Stimulated activated CD8-positive, alpha-beta memory T cell treated with anti-CD3 and anti-CD28 coated beads, Interleukin-4, amount 100 ng/mL, for 1 hour (primary cell): ENCODE measurements at places on chromosomes 1 and 21.

DNA sequence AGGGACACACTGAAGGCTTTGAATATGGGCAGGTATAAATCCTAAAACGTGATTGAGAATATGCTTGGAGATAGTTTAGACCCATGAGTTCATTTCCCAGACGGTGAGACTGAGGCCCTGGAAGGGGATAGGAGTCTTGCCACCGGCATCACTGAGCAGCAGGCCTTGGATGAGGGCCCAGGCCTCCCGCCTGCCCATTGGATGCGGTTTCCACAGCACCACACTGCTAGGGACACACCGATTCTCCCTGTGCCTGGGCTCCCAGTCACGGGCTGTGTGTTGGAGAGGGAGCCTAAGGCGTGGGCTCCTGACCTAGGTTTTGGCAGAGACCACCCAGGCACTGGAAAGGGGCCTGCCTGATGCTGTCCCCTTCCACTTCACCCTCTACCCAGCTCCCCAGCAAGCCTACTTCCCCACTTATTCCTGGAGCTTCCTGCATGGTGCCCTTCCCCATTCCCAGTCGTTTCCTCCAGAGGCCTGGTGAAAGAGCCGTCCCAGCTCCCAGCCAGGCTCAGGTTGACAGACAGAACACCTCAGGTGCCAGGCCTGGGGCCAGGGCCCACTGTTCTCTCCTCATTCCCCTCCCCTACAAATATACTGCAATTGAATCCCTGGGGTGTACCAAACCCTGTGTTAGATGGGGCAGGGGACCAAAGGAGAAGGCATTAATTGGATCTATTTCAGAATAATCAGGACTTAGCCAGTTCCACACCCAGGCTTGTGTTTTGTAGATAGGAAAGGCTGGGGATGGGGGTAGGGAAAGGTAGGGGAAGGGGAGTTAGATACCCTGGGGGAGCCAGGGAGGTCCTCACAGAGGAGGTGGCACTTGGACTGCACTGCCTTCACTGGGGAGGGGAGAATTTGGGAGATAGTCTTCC, 3.4 kb downstream of the FOXO6 start:
- no peak for DNase-seq

DNA sequence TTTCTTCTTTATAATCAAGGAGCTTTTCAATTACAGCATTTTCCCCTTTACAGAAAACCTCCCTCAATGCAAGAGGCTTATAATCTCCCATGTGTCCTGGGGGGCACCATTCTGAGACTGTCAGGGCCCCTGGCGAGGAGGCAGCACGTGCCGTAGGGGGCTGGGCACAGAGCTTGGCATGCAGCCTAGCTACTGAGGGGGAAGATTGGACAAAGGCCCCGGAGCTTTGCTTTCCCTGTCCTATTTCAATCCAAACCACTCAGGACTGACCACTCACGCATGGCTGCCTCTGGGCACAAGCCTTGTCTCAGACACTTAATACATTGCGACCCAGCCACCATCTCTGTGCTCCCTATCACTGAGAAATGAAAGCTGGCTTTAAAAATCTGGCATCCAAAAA, 2.8 kb upstream of the RAP1GAP start:
- no peak for DNase-seq

DNA sequence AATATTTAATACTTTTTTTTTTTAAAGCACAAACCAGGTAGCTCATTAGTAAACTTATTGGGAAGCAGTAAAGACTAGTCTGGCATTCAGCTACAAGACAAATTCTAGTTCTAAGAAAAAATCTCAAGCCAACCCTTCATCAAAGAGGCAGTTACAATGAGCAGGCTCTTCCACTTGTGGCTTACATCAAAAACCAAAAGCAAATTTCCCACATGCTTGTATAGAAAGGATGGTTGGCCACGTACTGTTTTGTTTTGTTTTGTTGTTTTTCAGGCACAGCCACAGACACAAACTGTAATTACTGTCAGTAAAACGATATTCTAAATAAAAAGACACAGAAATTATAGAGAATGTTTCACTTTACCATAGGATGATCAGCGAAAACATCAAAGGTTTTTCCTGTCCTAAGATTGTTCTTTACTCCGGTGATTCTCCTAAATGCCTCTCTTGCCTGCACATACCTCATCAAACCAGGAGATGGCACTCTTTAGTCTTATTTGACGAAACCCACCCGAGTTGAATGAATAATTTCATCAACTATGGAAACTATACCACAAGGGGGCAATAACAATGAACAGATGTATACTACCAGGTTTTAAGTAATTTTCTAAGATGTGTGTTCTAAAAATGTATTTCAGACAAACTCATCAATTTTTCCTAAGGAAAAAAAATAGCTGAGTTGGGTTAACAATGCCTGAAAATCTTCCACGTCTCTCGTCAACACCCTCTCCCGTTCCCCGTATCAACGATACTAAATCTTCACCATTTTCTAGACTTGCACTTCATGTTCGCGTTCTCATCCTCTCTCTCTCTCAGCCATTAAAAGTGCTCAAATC, 26.9 kb downstream of the RPL5 start:
- DNase-seq: no peak

DNA sequence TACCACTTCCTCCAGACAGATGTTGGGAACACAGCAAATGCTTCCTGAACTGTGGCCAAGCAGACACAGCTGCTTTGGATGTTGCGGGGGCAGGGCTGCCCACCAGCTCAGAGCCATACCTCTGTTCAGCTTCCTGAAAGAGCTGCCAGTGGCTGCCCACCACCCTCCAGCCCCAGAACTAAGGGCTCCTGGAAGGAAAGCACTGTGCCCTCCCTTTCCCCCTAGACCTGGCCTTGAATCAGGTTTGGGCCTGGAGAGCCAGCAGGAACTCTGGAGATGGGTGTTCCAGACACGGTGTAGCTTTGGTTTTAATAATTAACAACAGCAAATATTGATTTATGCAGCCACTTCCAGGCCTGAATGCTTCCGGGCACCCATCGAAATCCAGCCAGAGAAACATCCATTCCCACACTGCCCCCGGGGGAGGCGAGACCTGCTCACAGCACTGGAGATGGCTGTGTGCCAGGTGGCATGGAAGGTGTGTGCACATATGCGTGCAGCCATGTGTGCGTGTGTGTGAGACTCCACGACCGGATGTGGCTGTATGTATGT, 45.7 kb downstream of the RAP1GAP start:
- DNase-seq: no peak

DNA sequence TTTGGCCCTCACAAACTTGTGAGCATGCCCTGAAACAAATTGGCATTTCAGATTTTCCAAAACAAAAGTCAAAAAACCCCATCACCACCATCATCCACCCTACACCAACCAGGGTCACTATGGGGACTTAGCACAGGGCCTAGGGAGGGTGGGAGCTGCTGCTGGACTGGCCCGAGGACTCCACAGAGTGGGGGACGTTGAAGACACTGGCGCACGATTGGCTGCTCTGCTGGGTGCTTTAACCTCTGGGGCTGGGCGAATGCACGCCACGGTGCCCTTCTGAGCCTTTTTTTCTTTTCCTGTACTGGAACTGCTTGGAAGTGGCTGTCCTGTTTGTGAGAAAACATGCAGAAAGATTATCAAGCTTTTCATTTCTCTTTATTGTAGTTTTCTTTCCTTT, 92.8 kb downstream of the CD247 start:
- DNase-seq: no peak

GRCh38 chr1:243549791-243550190, 293.9 kb downstream of the SDCCAG8 start:
- no peak for DNase-seq

DNA sequence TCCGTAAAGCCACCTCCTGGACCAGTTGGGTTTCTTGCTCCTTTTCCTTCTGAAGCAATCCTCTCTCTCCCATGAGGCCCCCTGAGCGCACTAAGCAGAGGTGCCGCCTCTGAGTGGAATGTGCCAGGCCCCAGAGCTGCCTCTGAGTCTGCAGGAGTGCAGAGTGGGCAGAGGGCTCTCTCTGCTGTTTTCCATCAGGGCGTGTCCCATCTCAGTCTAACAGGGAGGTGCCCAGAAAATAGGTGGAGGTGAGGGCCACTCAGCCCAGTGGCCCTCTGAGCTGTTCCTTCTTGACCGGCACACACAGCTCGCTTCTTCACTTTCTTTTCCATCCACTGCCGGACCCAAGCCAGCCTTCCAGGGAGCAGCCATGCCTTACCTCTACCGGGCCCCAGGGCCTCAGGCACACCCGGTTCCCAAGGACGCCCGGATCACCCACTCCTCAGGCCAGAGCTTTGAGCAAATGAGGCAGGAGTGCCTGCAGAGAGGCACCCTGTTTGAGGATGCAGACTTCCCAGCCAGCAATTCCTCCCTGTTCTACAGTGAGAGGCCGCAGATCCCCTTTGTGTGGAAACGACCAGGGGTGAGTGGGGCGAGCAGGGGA, at the start of gene CAPN9:
TSS of gene CAPN9 (plus strand) at position 262 of the 604 bp plus-strand sequence. CDS start at position 371, 109 bp downstream.
- no peak for DNase-seq

GRCh38 chr1:89262643-89263042, 10.0 kb downstream of the GBP5 start:
- DNase-seq: no peak

- DNase-seq: no peak
Observed at GRCh38 chr1:240820816-240821215, 208.9 kb upstream of the GREM2 start.

DNA sequence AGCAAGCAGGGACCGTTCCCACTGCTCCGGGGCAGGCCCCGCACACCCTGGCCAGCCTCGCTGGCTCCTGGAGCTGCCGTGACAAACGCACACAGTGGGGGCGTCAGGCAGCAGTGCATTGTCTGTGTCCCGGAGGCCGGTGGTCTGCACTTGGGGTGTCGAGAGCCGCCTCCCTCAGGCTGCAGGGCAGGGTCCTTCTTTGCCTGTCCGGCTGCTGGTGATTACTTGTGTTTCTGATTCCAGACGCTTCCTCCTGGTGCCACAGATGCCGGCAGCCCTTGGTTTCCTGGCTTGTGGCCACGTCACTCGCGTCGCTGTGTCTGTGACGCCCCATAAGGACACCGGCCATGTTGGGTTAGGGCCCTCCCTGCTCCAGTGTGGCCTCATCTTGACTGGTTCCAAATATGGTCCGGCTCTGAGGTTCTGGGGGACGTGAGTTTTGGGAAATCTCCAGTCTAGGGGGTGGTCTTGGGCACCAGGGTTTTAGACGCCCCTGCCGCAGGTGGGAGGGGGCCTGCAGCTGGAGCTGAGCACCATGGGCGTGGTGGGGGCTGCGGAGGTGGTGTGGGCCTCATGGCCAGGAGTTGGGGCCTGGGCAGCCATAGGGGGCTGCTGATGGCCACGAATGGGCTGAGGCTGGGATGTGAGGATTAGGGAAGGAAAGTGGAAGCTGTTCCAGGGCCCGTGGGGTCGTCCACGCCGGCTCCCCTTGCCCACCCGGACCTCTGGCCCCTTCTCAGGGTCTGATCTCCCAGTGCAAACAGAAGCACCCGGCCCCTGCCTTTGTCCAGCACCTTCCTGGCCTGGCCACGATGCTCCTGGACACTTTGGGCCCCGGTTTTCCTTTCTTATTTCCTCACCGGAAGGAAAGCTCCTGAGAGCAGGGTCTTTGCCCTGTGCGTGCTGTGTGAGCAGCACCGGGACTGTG, 41.0 kb downstream of the SLX9 start:
- no peak for DNase-seq

GRCh38 chr1:23825762-23826522, 713 bp upstream of the HMGCL start:
- DNase-seq: no peak

DNA sequence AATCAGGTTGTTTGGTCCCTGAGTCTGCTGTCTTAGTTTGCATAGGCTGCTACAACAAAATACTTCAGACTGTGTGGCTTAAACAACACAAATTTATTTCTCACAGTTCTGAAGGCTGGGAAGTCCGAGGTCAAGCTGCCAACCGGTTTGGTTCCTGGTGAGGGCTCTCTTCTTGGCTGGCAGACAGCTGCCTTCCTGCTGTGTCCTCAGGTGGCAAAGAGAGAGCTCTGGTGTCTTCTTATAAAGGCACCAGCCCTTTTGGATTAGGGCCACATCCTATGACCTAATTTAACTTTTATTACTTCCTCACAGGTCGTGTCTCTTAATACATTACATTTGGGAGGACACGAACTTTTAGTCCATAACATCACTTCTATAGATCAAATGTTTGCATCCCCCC, 89.6 kb upstream of the CD34 start:
- no peak for DNase-seq

- DNase-seq: no peak
Observed at GRCh38 chr1:218620956-218621355, 275.8 kb downstream of the TGFB2 start.

DNA sequence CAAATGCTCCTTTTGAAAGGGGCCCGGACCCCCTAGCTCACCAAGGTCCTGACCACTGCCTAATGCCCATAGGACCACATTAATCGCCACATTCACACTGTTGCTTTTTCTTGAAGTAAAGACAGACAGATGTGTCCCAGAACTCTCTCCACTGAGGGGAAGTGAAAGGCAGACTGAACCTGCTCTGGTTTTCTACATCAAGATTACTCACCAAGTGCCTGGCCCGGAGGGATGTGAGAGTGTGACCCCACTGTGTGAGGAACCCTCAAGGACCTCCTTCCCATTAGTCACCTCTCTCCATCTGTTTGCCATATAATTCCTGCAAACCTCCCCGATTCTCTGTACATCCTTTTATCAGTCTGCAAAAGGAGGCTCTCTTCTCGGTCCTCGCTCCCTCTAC, 381.5 kb downstream of the OMA1 start:
- no peak for DNase-seq
